ENCODE measurements at places on chromosomes 1 and 21.

DNA sequence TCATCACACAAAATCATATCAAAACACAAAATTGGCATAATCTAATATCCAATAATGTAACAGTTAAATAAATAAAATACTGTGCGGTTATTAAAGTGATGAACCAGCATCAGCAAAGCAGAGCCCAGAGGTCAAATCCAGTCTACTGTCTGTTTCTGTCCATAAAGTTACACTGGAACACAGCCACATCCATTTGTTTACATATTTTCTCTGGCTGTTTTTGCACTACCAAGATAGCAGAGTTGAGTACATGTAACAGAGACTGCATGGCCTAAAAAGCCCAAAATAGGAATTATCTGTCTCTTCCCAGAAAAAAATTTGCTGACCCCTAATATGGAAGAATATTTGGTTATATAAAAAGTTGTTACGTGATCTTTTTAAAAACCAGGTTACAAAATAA is 242.2 kb upstream of the DMRTA2 start:
- DNase-seq: no peak

GRCh38 chr1:162596514-162597170 is 35.1 kb downstream of the UAP1 start:
- DNase-seq: no peak

DNA sequence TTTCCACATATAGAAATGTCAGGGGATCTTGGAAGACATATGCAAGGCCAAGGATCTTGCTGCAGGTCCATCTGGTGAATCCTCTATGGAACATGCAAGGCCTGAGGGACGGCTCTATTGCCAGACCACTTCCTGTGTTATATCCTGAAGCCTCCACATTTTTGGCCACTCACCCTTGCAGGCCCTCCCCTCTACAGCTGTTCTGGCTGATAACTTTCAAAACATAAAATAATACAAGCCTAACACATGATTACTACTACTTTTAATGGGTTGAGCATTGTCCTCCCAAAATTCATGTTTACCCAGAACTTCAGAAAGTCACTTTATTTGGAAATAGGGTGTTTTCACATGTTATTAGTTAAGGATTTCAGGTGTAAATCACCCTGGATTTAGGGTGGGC is 18.5 kb upstream of the LYPLAL1 start:
- no peak for DNase-seq

DNA sequence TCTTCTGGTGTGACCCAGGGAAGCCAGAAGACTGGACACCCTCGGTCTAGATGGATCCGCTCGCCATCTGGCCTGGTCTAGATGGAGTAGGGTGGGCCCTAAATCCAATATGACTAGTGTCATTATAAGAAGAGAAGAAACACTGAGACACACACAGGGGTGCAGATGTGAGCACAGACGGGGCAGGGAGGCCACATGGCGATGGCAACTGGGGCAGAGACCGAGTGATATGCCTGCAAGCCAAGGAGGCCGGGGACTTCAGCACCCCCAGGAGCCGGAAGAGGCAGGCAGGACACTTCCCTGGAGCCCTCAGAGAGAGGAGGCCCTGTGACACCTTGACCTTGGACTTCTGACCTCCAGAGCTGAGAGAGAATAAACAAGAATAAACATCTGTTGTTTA is 5.6 kb upstream of the TFF3 start:
- DNase-seq: no peak

GRCh38 chr1:110948038-110948810 is 15.5 kb downstream of the LRIF1 start:
- no peak for DNase-seq

DNA sequence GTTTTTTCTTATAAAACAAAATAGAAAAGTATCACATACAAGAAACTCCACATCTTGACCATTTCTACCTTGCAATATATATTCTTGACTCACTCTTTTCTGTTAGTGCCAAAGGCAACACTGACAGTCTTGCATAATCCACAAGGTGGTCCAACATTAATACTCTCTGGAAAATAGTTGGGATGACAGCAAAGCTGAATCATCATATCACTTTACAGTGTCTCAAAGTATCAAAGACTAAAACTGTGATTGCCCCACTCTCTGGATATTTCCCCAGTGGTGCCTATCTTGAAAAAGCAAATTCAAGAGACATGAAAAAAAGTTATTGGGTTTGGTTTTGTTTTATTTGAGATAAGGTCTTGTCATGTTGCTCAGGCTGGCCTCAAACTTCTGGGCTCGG is 14.6 kb upstream of the TGFBR3 start:
- no peak for DNase-seq
